SIG-M5 (cell line): ENCODE measurements at places on chromosomes 4 and X.

DNA sequence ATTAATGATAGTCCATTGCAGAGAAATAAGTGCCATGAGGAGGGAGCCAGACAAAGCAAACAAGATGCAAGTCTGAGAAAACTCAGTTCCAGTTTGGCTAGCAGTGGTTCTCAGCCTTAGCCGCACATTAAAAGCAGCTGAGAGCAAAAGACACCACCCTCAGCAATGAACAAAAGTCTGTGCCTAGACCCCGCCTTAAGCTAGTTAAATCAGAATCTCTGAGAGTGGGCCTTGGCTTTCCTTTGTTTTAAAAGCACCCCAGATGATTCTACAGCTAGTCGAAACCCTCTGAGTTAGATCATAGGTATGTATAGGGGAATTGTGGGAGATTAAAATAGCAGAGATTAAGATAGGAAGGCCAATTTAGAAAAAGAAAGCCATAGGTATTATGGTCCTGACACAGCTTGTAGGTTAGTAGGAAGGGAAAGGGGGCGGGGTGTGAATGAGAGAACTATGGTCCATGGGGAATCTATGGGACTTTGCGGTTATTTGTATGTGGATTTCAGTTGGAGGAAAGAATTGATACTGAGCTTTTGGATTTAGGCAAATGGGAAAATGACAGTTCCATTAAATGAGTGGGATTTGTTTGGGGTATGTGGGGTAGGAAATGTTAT, 12.0 kb downstream of the SPRY1 start:
- DNase-seq = no peak

DNA sequence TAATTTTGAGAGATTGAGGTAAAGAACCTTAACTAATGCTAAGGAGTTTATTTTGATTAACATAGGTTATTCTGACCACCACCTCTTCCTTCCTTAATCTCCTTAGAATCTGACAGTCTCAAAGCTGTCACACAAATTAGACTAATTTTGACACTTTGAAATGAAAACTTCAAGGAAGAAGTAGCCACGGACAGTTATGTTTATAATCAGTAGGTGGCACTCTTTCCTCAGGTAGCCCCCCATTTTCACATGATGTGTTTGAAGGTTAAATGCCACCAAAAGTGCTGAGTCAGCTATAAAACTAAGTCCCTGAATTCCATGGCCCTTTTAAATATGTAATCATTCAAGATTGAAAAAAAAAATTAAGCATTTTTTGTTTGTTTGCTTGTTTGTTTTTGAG, 22.4 kb downstream of the TMEM33 start:
- DNase-seq = no peak

- DNase-seq = no peak
These were observed 2.0 kb downstream of the CPE start for GRCh38 chr4:165380805-165381204.

DNA sequence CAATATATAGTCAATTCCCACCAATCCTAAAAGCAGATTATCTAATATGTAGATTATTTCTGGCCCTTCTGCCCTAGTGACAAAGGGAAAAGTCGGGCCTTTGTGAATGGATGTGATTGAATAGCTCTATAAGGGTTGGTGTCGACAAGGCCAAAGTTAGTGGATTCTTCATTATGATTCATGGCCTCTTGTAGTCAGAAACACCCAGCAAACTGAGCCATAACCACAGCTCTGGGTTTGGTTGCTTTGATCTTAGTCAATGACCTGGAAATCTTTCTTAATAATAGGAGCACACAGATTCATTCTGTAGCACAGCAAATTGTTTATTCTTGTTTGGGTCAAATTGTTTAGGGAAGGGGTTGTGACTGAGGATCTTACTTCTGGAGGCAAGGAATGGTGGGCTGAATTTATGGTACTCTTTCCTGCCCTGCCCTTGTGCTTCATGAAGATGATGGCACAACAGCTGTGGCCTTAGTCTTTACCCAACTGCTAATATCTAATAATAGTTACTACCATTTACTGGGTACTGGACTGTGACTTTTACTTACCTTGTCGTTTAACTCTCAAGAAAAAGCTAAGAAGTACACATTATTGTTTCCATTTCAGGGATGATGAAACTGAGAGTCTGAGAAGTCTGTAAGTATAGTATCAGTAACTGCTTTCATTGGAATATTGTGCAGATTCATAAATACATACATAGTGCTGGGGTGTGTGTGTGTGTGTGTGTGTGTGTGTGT, 74.0 kb downstream of the AFF2 start:
- no peak for DNase-seq

- DNase-seq = no peak
These were observed 230.5 kb downstream of the IDS start for GRCh38 chrX:149274516-149275105.

DNA sequence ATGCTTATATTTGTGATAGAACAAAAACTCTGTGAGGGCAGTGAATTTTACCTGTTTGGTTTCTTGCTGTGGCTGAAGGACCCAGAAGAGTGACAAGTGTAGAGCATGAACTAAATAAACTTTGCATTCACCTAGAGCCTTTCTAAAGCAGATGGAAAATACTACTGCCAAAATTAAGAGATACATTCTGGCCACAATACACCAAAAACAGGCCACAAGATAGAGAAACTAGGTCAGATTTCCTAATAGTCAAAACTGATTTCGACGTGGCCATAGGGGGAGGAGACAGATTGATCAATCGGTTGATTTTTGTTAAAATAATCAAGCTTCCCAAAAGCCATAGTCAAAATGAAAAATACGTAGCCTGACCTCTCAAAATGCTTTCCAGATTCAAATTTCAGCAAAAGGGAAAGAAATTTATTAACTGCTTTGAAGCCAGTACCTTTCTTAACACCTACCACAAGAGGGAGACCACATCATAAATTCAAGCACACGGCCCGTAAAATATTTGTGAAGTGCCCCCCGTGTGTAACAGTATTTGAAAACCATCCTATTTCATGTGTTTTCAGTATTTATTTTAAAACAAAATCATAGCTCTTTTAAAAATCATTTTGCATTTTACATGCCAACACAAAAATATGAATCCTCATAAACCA, 132.4 kb downstream of the CORIN start:
- no peak for DNase-seq
